ENCODE measurements at places on chromosomes 11 and 22.

GRCh38 chr22:37684803-37685615 lies 1.1 kb upstream of the NOL12 start:
- no peak for DNase-seq

DNA sequence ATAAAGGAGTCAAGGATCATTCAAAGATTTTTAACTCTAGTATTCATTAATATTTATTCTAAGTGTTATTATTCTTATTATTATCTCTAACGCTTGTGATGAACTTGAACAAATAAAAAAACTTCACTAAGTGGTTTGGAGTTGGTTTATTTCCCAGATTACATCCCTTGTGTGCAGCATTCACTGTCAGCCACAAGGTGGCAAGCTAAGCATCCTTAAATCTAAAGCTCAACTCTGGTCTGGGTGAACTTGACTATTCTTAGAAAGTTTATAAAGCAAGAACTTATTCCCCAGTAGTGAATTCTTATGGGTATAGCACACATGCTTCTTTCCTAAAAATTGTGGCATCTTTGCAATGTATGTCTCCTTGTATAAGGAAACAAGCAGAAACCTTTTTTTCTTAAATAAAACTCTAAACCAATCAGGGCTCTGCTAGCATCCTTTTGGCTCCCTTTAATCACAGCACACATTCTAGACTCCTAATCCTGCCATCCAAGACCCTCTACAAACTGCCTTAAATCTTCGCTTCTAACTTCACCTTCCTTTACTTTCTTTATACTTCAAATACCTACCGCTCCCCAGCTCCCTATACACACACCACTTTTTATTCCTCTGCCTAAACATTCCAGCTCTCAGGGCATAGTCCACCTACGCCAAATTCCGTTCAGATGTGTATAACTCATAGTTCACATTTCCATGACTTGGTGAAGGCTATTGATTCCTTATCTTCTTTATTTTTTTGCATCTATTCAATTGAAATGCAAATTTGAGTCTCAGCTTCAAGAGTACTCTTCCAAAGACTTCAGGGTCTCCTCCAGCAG lies 1068.8 kb downstream of the DLG2 start:
- peak; percentile 10 for DNase-seq

DNA sequence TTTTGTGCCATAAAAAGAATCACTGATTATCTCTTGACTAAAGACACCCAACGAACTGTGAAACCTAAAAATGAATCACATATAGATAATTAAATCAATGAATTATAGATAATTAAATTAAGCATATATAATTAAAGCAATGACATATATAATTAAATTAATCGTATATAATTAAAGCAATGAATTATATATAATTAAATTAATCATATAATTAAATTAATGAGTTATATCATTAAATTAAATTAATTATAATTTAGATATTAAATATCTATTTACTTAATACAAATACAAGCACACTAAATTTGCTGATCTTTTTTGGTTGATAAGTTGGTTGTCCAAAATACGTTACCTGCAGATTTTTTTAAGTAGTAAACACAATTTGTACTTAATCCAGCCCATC lies 30.9 kb downstream of the POU2AF1 start:
- no peak for DNase-seq

- no peak for DNase-seq
Measured at GRCh38 chr22:37742376-37743171, 45.7 kb downstream of the TRIOBP start.

- DNase-seq = no peak
Measured at GRCh38 chr11:72144807-72145565, 9.5 kb downstream of the FOLR3 start.

DNA sequence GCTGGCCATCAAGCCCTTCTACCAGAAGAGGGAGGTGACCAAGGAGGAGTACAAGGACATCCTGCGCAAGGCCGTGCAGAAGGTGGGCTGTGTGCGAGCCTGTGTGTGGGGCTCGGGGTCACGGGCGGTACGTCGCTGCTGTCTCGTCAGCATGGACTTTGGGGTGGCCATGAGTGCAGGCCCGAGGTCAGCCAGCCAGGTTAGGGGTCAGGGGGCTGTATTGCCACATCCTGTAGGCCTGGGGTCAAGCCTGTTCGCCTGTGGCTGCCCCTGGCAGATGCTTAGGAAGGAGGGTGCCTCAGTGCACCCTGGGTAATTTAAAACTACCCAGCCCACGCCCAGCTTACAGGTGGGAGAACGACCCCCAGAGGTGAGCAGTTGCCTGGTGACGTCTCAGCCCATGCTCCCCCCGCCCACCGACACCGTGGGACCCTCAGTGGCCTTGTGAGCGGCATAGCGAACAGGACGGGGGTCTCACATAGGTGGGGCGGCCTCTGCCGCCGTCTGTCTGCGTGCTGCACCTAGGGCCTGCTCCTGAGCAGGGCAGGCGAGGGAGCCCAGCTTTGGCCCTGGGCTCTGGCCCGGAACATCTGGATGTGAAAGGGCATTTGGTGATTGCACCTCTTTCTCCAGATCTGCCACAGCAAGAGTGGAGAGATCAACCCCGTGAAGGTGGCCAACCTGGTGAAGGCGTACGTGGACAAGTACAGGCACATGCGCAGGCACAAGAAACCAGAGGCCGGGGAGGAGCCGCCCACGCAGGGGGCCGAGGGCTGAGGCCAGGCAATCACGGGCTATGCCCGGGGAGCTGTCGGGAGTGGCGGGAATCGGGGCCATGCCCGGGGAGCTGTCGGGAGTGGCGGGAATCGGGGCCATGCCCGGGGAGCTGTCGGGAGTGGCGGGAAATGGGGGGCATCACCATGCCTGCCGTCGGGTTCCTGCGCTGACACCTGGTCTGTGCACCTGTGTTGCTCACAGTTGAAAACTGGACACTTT lies 4.5 kb downstream of the IRF7 start:
- DNase-seq = no peak

- no peak for DNase-seq
Measured at GRCh38 chr22:42217752-42218280, 52.6 kb downstream of the TCF20 start.

Measured in occipital lobe (tissue), 3 donors.